ENCODE measurements at places on chromosomes 7 and 10.

- DNase-seq, result no peak
These were observed 23.3 kb upstream of the PALS2 start for GRCh38 chr7:24549991-24550390.

DNA sequence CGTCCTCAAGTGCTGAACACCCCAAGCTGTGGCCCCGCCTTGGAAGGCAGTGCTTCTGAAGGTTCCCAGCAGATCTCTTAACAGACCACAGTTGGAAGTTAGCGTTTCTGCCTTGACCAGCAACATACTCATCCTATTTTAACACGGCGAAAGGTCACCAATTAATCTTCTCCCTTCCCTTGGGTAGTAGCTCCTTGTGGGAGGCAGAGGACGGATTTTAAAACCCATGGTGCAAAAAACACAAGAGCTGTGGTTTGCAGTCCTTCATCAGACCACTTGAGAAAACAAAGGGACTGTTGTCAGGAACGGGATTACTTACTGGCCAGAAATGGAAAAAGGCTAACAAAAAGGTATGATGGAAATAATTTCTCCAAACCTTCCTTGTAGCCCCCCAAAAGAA, 87.3 kb downstream of the BEND7 start:
- DNase-seq, result no peak

DNA sequence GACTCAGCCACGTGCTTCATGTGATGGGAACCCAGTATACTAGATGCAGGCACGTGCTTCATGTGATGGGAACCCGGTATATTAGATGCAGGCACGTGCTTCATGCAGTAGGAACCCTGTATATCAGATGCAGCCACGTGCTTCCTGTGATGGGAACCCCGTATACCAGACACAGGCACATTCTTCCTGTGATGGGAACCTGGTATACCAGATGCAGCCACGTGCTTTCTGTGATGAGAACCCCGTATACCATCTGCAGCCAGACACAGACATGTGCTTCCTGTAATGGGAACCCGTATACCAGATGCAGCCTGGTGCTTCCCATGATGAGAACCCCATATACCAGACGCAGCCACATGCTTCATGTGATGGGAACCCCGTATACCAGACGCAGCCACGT, 44.0 kb downstream of the MGMT start:
- no peak for DNase-seq

DNA sequence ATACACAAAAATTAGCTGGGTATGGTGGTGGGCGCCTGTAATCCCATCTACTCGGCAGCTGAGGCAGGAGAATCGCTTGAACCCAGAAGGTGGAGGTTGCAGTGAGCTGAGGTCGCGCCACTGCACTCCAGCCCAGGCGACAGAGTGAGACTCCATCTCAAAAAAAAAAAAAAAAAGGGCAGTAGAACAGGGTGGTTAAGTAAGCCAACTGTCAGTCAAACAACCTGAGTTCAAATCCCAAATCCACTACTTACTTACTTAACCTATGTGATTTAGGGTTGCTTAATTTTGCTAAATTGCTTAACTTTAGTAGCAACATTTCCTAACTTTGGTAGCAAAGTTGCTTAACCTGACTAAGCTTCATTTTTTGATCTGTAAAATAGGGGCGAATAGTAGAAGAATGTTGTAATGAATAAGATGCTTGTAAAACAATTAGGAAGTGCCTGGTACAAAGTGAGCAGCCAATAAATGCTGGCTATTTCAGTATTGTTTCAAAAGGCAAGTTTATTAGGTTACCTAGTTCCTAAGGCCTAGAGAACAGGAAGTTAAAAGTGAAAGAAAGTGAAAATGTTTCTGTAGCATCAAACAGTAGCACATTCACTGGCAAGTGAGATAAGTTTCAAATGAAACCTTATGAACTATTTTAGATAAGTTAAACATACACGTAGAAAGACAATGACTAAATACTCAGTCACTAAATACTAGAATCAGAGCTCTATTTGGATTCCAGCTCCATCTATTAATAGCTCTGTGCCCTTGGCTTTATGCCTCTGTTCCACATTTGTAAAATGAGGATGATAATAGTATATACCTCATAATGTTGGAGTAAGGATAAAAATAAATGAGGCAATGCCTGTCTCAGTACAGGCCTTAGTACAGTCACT, 64.3 kb downstream of the HOXA1 start:
- no peak for DNase-seq

- no peak for DNase-seq
These were observed 181.5 kb upstream of the AOAH start for GRCh38 chr7:36905841-36906240.

DNA sequence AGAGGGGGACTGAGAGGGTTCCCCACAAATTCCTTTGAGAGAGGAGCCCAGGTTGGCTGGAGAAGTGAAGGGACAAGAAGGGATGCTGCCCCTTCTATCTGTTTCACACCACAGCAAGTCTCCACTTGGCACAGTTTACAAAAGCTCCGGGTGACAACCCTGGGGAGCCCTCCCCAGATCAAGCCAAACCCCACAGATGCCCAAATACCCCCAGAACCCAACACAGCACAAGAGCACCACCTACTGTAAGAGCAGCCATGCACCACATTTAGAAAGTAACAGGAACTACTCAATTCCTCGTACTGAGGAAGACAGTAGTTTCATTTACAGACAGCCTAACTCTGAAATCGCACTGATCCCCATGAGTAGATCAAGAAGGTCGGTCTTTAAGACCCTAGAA, 67.8 kb upstream of the ATP6V0A4 start:
- no peak for DNase-seq

GRCh38 chr7:38147005-38147404, 31.0 kb upstream of the STARD3NL start:
- no peak for DNase-seq

DNA sequence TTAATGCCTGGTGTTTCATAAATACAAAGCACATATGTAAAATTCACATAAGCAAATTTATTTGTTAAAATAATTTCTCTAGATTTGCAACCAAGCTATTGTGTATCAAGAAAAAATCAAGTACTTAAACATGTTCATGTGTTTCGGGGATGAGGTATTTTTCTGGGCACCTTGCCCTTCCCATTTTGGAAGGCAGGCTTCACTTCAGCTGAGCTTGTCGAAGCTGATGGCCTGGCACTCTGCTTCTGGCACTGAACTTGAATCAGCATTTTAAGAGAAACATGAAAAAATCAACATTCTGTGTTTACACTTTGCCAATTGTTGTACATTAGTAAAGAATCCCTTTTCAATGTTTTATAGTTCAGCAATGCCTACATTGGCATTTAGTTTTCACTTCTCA, 179.1 kb upstream of the STEAP4 start:
- no peak for DNase-seq

DNA sequence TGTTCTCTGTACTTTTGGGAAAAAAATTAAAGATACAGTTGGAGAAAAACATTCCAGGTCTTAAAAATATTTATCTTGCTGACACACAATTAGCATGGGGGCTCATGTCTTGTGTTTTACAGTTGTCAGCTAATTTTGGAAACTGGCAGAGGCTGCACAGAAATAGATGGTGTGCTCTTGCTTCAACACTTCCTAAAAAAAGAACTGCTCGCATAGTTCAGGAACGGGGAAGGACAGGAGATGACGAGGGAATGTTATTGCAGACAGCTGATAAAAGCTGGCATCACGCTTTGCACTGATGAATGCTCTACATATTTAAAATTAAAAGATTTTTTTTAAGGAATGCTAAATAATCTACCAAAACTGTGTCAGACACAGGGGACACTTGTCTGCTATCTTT, 103.5 kb upstream of the CELF2 start:
- DNase-seq, result no peak

DNA sequence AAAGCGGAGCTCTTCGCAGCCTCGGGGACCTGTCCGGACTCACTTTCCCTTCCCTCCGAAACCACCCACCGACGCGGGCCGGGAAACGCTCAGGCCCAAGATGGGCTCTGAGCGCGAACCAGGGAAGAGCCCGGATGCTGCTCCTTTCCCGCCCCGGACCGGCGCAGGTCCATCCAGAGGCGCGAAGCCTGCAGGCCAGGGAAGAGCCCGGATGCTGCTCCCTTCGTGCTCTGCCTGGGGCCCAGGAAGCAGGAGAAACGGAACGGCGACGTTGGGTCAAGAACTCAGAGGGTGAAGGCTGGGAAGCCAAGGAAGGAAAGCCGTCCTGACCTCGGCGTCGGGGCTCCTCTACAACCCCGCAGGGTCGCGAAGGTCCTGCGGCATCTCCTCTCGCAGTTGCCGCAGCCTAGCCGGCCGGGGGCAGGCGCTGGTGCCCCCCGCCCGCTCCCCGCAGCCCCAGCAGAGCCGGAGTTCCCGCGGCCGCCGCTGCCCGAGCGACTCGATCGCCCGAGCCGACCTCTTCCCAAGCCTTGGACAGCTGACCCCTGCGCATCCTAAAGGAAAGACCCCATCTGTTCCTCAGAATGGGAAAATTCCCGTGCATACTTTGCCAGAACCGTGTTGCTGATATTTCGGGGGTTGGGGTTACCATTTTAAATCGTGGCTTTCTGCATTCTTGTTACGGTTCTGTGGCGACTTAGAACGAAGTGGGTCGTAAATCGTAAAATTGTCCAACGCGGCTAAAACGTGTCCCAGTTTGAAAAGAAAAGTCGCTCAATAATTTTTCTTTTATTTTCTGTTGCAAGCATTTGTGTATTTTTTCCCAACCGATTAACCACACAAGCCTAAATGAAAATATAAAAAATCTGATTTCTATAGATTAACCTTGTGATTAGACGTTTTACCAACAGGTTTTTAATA, 7.5 kb downstream of the HOXA1 start:
- no peak for DNase-seq

DNA sequence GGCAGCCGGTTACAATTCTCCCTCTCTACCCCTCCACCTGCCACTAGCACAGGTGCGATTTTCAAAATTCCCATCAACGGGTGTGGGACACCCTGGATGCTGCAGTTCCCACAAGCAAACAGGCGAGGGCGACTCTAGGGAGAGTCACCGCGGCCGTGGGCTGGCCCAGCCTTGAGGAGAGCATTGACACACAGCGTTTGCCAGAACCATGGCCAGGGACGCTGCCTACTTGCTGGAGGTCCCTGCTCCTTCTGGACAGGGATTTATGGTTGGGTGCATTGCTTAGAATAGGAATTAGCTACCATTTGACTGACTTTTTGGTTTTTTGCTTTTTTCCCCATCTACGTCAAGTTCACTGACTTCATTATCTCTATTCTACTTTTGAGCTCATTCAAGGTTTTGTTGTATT, 19.0 kb upstream of the CLDN4 start:
- peak; percentile 78 for DNase-seq

DNA sequence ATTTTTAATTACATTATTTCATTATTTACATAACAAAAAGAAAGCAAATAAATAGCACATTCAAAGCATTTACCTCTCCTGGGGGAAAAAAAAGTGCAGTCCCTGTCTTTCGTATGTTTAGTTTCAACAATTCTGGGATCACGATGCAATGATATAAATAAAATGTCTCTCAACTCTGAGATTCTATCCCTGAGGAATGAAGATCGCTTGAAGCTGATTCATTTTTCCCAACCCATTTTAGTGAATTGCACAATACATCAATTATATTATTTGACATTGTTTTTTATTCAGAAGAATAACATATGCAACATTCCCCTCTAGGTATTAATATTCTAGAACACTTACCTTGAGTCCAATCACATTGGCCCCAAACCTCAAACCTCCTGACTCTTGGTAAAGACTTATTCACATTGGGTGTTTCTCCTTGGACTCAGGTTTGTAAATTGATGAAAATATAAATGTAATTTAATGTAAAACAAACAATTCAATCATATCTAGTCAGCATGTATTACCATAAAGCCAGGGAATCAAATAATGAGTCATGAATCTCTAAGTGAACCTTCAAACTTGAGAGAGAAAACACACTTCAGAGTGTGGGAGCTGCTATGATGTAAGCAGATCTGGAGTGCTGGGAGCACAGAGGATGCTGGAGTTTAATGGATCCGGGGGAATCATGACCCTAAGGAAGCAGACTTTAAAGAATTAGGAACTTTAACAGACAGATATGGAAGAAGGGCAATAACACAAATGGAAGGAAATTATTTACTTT, 5.3 kb upstream of the SCIN start:
- DNase-seq, result no peak

GRCh38 chr7:2202361-2202761, 30.4 kb downstream of the MAD1L1 start:
- DNase-seq, result no peak

- DNase-seq, result no peak
These were observed 87.1 kb downstream of the SAMD9 start for GRCh38 chr7:93030605-93031225.

- DNase-seq, result no peak
These were observed 108.9 kb downstream of the IPMK start for GRCh38 chr10:58158806-58159205.

DNA sequence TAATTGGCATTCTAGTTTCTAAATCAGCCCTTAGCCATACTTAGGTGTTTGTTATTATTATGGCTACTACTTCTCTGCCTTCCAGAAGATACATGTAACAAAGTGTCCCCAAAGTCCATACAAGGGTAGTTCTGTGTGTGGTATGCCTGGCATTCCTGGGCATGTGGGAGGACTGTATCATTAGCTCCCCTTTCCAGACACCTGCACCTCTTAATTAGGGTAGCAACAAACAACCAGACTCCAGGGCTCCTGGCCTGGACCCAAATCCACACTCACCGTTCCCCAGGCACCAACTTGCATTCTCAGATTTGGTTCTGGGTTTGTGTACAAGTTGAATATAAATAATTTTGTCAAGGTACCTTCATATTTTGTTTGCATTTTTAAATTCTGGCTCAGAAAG, 15.5 kb upstream of the CALD1 start:
- DNase-seq, result peak; percentile 48

DNA sequence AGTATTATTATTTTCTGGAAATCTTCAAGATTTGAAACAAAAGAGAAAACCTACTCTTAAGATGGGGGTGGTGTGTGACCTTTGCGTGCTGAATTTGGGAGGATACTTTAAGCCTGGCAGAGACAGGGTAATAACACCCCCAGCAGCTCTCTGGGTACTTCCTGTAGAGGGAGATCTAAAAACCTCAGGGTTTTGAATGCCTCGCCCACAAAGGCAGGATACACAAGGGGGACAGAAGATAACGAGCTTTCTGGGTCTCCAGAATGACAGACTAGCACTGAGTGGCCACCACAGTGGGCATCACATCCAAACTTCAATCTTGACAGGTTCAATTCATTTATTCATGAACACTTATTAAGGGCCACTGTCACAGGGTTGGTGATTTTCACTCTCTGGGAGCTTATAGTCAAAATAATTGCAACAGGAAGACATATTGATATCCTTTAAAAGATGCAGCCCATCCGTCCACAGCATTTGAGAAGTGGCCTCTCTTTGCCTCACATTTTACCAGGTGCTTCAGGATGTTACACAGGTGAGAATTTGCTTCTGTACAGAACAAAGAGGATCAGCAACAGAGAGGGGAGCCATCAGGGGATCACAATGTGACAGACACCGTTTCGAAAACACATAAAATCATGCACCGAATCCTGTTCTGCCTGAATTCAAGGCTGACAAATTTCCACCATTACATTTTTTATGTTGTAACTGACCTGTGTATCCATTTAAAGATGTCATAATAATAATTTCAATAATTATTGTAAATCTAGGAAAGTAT, 14.3 kb downstream of the CPA1 start:
- DNase-seq, result no peak

- DNase-seq, result no peak
These were observed 166.4 kb downstream of the MAD1L1 start for GRCh38 chr7:2066251-2066919.

GRCh38 chr10:48517482-48517881, 87.4 kb downstream of the ARHGAP22 start:
- DNase-seq, result no peak

GRCh38 chr7:23490357-23491135, 20.3 kb upstream of the IGF2BP3 start:
- DNase-seq, result peak; percentile 66

- DNase-seq, result no peak
These were observed 40.8 kb upstream of the DLD start for GRCh38 chr7:107850216-107850615.

GRCh38 chr10:6347391-6347951, 144.7 kb downstream of the PFKFB3 start:
- no peak for DNase-seq
